ENCODE measurements at places on chromosomes 7 and 10.

- no peak for DNase-seq
Measured at GRCh38 chr7:136036336-136036735, 59.2 kb upstream of the MTPN start.

- DNase-seq = no peak
Measured at GRCh38 chr10:51892965-51893658, 193.7 kb upstream of the CSTF2T start.

DNA sequence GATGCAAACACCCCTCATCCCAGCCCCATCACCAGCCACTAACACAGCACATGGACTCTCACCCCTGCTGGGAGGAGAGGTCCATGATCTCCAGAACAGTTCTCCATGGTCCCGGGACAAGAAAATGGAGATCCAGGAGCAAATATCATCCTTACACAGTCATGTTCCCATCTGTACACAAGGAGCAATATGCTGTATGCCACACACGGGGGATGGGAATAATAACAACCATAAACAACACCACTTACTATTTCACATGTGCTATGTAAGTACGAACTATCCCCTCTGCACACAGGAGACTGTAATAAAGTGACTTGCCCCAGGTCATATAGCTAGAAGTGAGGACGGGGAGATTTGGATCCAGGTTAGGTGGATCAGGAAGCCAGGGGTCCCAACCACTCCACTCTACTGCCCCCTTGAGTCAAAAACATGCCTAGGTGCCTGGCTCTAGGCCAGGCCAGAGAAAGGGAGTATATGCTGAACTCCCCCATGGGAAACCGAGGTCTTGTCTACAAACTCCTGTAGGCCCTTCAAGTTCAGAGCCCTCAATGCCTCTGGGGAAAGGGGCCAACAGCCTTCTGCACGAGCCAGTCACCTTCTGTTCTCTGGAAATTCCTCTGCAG, 34.1 kb downstream of the LRRC20 start:
- DNase-seq = no peak

DNA sequence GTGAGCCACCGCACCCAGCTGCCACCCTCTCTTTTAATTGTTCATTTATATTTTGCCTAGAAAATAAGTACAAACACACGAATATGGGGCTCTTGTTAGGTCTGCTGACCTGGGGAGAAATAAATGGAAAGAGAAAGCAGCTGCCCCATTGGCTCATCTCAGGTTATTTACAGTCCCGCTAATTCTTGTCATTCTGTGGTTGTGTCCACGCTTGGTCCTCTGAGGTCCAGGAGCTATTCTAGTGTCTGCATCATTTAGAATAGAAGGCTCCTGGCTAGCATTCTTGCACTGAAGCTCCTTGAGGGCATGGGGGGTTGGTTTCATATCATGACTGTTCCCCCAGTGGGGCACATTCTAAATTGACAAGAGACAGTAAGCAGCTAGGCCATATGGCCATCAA, 128.5 kb downstream of the TACC2 start:
- DNase-seq = no peak

DNA sequence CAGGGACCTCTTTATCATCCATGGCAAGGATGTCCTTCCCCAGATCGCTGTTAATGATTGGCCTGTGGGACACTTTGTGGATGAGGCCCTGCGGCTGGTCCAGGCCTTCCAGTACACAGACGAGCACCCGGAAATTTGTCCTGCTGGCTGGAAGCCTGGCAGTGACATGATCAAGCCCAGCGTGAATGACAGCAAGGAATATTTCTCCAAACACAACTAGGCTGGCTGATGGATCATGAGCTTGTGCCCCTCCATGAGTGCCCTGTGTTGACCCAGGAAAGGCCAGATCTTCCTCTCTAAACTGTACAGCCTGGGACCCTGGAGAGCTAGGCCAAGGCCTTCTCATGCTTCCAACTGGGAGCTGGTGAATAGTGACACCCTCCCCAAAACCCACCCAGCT, 124.1 kb downstream of the CUL2 start:
- DNase-seq = no peak

GRCh38 chr10:12186323-12186722, 9.4 kb downstream of the NUDT5 start:
- no peak for DNase-seq

- DNase-seq = no peak
Measured at GRCh38 chr10:5545778-5546710, 21.3 kb downstream of the CALML3 start.
